ENCODE measurements at places on chromosomes 12 and 14.

GRCh38 chr12:89225808-89226411 is 126.4 kb downstream of the DUSP6 start:
- peak; percentile 7 for DNase-seq

DNA sequence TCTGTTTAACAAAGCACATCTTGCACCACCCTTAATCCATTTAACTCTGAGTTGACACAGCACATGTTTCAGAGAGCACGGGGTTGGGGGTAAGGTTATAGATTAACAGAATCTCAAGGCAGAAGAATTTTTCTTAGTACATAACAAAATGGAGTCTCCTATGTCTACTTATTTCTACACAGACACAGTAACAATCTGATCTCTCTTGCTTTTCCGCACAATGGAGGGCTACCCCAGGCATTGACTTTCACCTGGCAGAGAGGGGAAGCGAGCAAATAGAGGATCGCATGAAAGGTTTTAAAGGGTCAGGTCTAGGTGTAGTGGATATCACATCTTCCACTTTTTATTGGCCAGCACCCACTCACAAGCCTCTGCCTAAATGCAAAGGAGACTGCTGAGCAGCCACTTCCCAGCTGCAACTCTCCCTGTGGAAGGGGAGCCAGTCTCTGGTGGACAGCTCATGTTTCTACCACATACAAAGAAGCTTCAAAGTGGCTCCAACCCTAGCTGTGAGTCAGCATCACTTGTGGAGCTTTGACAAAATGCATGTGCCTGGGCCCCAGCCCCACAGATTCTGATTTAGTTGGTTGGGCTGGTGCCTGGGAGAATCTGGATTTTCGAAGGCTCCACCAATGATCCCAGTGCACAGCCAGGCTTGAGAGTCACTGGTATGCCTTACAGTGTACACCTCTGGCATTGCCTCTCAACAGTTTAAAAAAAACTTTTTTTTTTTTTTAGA is 7.2 kb upstream of the FNTB start:
- DNase-seq, result no peak

GRCh38 chr12:67966560-67966959 is 22.7 kb upstream of the IFNG-AS1 start:
- DNase-seq, result no peak

DNA sequence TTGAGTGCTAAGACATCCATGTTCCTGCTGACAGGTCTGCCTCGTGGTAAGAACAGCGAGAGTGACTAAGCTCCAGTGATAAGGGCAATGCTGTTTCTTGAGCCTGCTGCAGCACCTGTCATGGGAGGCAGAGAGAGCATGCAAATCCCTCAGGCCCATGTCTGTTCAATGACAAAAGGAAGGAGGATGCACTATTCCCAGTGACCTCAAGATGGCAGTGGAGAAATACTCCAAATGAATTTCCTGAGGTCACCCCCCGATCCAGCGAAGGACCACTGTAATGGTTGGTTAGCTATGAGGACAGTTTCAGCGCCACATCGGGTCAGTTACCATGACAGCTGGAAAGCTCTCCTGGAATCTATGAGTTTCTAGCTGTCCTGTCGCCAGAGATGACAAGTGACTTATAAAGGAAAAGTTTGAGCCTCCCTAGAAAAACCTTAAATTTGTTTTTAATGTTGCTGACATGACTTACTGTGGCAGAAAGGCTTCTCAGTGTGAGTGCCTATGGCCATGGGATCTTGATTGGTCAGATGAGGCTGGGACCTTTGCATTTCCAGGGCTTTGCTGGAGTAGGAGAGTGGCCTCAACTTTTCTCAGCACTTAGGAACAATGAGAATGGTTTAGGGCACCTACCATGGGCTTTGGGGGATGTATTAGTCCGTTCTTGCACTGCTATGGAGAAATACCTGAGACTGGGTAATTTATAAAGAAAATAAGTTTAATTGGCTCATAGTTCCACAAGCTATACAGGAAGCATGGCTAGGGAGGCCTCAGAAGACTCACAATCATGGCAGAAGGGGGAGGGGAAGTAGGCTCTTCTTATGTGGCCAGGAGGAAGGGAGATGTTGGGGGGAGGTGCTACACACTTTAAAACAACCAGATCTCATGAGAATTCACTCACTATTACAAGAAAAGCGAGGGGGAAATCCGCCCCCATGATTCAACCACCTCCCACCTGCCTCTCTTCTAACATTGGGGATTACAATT is 88.0 kb upstream of the TMEM260 start:
- DNase-seq, result peak; percentile 21

GRCh38 chr14:101234999-101235334 is 326.3 kb upstream of the DIO3 start:
- no peak for DNase-seq

- peak; percentile 76 for DNase-seq
These were observed 55.4 kb downstream of the SAMD4A start for GRCh38 chr14:54622192-54622958.

DNA sequence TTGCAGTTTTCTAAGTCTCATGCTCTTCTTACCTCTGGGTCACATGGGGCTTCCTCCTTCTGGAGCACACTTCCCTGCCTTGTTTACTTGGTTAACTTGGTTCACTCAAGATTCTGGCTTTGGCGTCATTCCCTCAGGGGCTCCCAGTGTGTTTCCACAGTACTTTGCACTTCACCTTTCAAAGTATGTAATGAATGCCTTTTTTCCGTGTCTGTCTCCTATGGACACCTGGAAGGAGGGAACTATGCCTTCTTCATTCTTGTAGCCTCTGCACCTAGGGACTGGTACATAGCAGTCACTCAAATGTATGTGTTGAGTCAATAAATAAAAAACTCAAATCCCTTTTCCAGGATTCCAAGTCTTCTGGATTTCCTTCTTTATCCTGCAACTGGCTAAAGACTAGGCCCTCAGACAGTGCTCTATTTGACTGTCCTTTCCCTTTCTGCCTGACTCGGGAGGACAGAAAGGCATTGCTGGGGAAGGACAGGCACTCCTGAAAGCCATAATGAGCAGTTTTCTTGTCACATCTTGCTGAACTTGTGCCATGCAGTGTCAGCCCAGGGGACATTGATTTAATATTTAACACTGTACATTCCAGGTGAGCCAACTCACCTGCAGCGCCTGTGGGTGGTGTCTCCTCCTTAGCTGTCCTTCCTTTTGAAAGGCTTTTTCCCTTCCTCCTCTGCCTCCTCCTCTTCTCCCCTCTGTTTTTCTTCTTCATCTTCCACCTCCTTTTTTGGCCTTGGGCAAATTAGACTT is 12.8 kb downstream of the MYRFL start:
- no peak for DNase-seq

- no peak for DNase-seq
These were observed 53.6 kb downstream of the AKAP6 start for GRCh38 chr14:32382704-32383103.

DNA sequence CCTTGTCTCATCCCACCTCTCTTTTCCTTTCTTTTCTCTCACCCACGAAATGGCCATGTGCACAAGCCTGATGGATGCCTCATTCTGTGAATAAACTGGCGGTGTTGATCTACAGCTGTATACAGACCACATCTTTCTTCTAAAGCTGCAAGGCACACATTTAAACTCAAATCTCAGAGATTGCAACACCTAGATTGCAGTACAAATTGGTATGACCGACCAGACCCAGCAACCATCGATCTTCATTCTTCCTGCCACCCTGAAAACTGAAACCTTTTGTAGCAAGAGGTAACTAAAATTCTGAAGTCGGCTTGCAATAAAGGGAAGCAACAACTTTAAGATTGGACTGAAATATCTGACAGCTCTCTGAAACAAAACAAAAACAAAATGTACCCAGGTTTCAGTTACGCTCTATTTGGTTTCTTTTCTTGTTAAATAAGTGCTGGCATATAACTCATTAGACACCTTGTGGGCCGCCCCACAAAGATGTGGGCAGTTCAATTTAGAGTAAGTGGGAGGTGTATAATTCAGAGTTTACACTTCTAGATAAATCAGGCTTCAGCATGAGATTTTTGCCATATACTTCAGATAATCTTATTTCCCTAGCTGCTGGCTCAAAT is 390.0 kb upstream of the NOVA1 start:
- no peak for DNase-seq

- no peak for DNase-seq
These were observed 30.3 kb downstream of the FAIM2 start for GRCh38 chr12:49873361-49873934.

GRCh38 chr12:48061938-48062719 is 43.8 kb downstream of the SENP1 start:
- no peak for DNase-seq

GRCh38 chr12:109885616-109886015 is 5.3 kb upstream of the GLTP start:
- no peak for DNase-seq

GRCh38 chr14:71554959-71555612 is 377.1 kb upstream of the RGS6 start:
- no peak for DNase-seq

DNA sequence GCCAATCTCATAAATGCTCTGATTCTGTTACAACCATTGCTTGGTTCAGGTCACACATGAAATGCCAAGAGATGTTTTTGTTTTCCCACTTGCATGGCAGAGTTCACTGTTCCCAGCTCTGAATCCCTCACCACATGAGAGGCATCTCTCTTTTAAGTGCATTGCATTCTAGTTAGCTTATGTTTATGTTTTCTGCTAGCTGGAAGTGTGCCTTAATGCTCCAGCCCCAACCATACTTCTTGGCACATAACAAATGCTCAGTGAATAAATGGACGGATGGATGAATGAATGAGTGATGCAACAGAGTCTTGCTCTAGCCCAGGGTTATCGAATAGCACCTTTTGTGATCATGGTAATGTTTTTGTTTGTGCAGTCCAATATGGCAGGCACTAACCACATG is 197.3 kb downstream of the PPM1H start:
- no peak for DNase-seq

DNA sequence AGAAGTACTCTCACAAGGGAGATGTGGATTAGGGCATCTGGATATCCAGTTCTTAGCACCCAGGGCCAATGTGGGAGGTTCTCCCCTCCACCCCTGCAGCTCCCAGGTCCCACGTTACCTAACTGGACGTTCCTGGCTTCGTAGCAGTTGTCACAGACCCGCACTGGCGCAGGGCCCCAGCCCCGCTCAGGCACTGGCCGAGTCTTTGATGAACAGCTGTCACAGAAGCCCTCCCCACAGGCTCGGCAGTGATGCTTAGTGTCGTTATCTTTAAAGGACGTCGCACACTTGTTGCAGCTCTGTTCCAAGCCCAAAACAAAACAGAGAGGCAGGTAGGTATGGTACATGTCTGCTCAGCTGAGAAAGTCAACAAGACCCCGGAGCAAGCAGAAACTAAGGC is 48.4 kb downstream of the DCAF4 start:
- no peak for DNase-seq

- DNase-seq, result peak; percentile 59
These were observed 648 bp downstream of the CHD4 start for GRCh38 chr12:6606331-6607131.

DNA sequence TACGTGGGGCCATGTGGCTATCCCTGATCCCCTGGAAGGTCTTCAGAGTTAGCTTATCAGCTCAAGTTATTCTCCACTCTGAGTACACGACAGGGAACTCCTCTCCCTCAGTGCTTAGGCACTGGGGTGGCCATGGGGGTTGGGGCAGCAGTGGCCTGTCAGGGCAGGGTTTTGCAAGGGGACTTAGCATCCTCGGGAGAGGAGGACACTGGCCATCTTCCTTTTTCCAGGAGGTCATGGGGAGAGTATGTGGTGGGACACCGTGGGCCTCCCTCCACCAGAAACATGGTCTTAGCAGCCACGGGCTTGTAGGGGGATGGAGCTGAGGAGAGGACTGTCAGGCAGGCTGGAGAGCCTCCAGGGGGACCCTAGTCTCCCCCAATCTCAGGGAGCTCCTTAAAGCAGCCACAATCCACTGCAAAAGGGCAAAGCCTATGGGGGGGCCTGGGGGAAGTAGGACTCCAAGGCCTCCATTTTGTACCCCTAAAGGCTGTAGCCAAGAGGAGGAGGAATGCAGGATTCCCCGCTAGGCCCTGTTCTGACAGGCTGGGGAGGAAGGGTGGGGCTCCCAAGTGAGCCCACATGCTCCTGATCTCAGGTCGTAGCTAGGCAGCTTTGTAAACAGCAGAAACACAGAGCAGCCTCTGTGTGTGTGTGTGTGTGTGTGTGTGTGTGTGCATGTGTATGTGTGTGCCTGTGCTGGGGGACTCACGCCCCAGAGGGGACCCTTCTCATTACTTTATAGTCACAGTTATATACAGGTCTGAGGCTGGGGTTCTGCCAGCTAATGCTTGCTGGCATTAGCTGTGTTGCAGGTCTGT is 36.6 kb downstream of the KRT80 start:
- no peak for DNase-seq

DNA sequence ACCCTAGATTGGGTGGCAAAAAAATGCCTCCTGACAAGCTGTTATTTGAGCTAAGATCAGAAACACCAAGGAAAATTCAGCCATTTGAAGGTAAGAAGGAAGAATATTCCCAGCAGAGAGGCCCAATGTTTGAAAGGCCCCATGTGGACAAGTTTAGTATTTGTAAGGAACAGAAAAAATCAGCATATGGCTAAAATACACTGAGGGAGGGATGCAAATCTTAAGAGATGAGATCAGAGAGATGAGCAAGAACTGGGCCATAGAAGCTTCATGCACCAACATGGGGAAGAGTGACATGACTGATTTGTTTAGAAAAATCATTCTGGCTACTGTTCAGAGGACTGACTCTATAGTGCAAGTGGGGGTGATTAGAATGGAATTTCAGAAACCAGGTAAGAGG is 496.8 kb upstream of the SOX5 start:
- no peak for DNase-seq

DNA sequence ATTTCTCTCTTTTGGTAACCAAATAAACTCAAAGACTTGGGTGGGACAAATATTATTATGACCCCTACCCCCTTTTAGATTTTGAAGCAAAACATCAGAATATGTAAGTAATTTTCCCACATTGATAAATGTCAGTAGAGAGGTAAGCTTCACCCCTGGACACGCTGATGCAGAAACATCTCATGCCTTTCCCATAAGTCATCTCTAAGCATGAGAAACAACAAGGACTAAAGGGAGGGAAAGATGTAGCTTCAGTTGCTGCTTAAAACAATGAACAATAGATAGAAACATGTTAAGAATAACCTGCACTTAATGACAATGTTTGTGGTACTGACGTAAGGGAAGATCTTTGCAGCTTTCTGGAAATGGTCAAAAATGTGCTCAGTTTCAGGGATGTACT is 56.3 kb upstream of the SLC8A3 start:
- DNase-seq, result no peak

DNA sequence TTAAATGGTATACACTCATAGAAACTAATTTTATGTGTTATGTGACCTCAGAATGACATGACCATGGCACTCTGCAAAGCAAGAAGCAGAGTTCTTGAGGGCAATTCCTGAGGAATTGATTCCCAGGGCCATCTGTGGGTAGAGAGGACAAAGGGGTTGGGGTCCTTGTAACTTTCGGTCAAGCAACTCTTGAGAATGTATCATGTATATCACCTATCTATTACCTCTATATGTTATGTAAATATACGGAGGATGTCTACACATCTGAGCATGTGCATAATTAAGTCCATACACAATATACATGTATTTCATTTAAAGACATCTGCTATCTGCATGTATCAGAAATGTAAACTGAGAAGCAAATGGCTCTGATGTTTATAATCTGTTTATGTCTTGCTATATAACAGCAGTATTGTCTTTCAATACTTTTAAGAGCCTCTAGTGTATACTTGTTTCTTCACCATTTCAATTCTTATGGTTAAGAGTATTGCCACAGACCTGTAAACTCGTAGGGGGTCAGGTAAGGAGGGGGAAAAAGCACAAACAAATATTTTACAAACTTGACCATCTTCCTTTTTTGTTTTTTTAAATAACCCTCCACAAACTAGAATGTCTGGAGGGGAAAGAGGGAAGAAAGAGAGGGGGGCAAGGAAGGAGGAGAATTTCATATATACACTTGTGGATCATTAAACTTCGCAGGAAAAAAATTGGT is 4.5 kb downstream of the FOXA1 start:
- peak; percentile 13 for DNase-seq

- peak; percentile 22 for DNase-seq
These were observed 98.9 kb downstream of the HMGA2 start for GRCh38 chr12:65923228-65923627.
